ENCODE measurements at places on chromosomes 4 and X.
A peak's percentile ranks its signal among the peaks of the same experiment; 100 is the strongest.

DNA sequence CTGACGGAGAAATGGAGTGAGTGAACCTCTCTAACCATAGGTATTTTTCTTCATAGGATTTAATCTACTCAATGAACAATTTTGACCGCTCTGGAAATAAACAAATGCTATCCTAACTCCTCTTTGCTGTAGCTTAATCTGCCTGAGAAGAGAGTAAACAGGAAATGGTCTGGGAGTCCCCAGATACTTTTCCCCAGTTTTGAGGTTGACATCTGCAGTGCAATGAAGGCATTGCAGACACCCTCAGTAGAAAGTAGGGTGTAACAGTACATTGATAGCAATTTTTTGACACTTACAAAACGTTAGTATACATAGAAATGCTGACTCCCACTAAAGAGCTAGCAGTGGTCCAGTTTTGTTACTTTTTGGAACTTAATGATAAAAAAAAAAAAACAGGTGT lies 495.9 kb upstream of the FAM241A start:
- DNase-seq, result no peak

- no peak for DNase-seq
Observed at GRCh38 chrX:35076061-35076460, 133.5 kb downstream of the FAM47B start.

DNA sequence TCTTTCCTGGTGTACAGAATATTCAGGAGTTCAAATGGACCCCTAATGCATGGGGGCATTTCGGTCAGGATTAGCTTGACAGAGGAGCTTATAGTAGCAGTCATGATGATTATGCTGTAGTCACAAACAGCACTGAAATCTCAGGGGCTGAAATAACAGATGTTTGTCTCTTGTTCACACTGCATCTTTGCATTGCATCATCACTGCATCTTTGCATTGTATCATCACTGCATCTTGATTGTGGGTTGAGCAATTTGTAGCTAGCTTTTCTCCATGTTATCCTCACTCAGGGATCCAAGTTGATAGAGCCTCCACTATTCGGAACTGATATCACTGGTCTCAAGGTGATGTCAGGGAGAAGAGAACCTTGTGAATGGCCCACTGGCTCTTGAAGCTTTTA lies 160.9 kb downstream of the GATB start:
- no peak for DNase-seq

GRCh38 chrX:65451663-65452062 lies 82.9 kb downstream of the LAS1L start:
- peak; percentile 16 for DNase-seq

DNA sequence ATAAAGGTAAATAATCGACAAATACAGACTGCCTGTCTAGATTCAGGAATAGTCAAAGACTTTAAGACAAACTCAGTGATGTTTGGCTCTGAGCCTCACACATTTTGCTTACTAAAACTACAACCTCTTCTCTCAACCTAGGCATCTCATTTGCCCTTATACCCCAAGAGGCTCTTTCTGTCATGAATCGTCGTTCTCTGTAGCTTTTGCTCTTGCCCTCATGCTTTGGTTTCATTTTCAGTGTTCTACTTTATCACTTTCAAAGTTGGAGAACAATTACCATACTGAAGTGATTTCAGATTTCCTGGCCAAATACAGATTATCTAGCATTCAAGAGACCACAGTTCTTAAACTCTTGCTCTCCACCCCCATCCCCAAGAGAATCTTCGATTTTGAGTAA lies 114.1 kb upstream of the RAP2C start:
- DNase-seq, result no peak

DNA sequence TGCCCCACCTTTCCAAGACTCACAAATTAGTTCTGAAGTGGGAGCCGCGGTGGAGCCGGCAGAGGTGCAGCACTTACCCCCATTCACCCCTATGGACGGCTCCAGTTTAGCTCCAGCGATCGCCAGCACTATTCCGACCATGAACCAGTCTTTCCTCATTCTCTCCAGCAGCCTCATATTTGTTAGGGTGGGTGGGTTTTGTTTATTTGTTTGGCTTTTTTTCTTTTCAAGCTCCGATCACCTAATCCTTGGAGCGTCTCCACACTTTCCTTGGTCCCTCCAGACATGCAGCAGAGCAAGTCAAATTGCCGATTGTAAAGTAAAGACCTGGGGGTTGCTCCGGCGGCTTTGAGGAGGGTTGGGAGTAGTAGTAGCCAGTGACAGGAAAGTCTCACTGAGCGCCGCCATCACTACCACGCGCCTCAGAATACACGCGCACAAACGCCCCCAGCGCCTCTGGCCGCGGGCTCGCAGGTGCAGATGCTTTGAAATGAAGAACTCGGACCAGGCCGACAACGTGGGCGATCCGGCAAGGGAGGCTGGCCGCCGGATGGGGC lies at the start of gene SLC10A7:
Gene SLC10A7, minus strand, starts transcription at position 400 of the 557 bp plus-strand sequence. Its CDS starts 223 bp downstream, at position 177.
- peak; percentile 75 for DNase-seq

DNA sequence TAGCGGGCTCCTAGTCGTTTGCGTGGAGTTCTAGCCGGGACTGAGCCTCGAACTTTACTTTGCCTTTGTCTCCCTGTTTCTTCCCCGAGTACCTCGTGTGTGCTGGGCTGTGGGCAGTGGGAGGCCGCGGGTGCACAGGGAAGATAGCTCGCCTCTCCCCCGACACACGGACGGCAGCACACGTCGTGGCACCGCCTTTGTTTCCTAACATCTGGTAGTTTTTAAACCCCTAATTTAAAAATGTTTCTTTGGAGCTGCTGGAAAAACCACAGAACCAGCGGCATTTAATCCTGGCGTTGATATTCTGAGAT lies 866 bp downstream of the RBM46 start:
- no peak for DNase-seq

GRCh38 chrX:55008571-55009358 lies 8.6 kb downstream of the APEX2 start:
- no peak for DNase-seq

- no peak for DNase-seq
Observed at GRCh38 chrX:10159145-10159468, 2.3 kb downstream of the CLCN4 start.

GRCh38 chr4:1460967-1461868 lies 55.0 kb upstream of the NKX1-1 start:
- DNase-seq, result no peak

DNA sequence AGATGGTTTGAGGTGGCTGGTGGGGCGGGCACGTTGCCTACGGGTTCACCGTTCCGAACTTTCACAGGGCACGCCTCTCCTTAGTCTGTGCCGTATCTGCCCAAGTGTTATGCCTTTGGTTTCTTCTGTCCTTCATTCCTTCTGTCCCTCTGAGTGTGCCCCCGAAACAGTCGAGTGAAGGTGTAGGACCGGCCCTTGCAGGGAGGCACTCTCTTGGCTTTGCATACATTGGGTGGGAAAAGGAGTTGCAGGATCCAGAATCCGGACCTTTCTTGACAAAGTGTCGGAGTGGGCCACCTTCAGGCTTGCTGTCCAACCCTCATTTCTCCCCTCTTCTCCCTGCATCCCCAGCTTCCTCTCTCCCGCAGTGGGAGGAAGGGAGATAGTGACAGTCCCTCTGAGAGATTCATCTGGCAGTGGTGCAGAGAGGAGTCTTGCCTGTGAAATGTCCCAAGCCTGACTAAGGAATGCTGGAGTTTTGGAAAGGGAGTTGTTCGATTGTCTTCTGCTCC lies 569 bp downstream of the ARFIP1 start:
- no peak for DNase-seq

GRCh38 chr4:39574946-39575345 lies 47.7 kb upstream of the UGDH start:
- DNase-seq, result no peak

DNA sequence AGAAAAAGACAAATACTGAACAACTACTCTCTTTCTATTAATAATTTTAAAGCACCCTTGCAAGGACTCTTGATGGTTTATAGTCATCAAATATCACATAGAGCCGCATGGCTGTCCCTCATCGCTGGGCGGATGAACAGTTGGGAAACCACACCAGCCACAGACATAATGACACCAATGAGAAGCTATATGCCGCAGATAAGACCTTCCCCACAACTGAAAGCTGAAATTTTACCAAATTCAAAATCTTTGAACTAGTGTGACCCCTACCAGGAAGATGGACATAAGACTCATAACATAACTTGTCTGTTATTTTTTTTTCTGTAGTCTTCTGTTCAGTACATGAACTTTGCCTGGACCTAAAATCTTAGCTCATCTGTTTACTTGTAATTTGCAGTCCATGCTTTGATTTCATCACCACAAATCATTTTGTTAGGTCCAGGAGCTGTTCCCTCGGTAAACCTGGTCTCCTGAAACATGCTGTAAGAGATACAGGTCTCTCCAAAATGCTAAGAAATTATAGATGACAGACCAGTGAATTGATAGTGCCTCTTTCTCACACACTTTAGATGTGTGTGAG lies 157.3 kb upstream of the RAPGEF2 start:
- DNase-seq, result peak; percentile 2

GRCh38 chrX:54808109-54808604 lies 612 bp downstream of the MAGED2 start:
- DNase-seq, result peak; percentile 43

- no peak for DNase-seq
Observed at GRCh38 chr4:18404642-18405041, 383.1 kb upstream of the LCORL start.

DNA sequence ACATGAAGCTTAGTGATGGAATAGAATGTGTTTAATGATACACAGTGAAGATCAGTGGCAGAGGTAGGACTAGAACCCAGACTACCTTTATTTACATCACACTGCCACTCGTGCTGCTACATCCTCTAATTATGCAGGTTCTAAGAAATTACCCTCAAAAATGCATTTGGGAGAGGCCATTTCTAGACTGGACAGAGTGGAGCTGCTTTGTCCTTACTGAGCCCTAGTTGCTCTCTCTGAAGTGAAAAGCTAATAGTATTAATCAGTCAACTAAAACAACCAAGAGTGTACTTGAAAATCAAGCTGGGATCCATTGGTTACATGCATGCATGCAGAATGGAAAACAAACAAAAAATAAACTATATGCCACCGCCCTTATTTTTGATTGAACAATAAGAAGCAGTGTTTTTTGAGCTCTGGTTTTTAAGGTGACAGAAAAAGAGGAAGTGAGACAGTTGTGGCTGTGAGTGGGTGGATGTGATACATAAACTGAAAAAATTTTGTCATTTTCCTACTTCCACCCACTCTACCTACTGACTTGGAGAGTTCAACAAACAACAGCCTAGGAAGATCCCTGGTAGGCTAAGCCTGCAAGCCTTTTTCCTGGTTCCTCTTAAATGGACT lies 6.8 kb upstream of the VSIG4 start:
- DNase-seq, result peak; percentile 23

DNA sequence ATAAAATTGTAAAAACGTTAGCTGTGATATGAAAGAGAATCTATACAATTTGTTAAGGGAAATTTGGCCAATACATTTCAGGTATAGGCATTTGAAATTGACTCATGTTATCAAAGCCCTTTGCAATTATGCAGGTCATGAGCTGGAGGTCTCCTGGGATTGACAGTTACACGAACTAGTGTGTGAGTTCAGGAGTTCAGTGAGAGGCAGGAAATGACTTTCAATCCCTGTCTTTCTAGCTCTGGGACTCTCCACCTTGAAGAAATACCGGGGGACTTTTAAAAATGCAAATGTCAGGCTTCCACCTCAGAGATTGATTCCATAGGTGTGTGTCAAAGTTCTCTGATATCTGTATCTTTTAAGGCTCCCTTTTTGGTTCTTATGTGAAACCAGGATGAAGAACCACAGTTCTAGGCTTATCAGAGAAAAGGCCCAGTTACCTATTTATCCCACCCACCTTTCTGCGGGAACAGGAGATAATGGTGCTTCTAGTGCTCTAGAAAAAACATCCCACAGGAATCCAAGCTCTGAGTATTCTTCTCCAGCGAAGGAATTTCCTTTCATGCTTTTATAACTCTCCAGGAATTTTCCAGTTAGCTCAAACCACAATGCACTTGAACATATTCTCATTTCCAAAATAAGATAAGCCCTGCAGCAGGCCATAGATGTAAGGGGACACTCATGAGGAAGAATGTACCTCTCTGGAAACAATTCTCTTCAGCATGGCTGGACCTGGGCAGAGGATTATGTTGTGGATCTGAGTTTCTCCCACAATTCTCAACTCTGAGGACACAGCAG lies 501.0 kb downstream of the IDS start:
- DNase-seq, result no peak

- no peak for DNase-seq
Observed at GRCh38 chrX:72641611-72642010, 69.0 kb upstream of the HDAC8 start.

DNA sequence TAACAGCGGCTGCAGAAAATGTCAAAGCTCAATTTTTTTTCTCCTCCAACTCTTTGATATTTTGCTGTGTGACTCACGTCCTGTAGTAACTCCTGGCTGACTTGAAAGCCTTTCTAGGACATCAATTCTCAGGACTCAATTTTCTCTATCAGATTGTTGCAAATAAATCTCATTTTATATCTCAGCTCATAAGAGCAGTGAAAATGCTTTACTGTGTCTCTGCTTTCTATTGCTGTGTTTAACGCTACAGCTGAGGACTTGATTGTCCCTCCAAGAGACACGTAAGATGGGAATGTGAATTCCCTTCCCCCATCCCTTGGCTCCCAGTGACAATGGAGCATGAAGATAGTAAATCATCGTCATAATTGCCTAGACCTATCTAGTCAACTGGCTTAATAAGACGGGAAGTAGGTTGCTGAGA lies 20.5 kb upstream of the CBR4 start:
- no peak for DNase-seq

DNA sequence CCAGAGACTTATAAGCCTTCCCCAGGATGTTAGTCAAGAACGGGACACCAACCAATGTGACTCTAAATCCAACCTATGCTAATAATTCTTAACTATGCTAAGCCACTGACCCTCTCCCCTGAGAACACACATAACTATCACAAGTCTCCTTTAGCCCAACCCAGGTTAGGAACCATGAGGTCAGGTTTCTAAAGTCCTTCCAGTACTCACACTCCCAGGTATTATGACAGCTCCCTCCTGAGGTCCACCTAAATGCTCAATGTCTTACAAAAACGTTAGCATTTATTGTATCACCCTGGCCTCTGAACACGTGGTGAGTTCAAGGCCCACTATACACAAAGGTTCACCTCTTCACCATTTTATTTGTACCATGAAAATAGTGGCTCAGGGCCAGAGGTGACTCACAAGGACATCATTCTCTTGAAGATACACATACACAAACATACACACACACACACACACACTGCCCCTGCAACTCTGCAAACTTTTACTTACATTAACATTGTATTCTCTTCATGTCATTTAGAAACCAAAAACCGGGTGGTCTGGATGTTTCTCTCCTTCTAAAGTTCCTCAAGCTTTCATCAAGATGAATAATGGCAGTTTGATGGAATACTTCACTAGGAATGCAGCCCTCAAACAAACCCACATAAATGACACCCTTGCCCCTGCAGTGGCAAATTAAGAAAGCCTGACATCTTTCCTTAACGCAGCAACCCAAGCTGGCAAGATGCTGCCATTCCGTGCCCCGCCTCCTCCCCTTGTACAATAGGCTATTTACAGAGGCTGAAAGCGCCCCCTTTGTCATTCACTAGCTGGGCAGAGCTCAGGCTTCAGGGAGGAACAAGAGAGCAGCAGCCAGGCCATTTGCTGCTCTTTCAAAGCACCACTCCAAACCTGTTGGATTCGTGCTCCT lies 17.7 kb downstream of the ACSL1 start:
- no peak for DNase-seq

Measured in CD4-positive, alpha-beta T cell treated with Interleukin-12 subunit alpha and Interleukin-12 subunit beta, for 1 hour (primary cell).